Activated CD8-positive, alpha-beta memory T cell treated with anti-CD3 and anti-CD28 coated beads, Interleukin-2, amount 50 U/mL, for 4 hours (primary cell): ENCODE measurements at places on chromosomes 16 and 17.
A peak's percentile ranks its signal among the peaks of the same experiment; 100 is the strongest.

GRCh38 chr16:79897453-79898146 is 297.1 kb upstream of the MAF start:
- no peak for DNase-seq

DNA sequence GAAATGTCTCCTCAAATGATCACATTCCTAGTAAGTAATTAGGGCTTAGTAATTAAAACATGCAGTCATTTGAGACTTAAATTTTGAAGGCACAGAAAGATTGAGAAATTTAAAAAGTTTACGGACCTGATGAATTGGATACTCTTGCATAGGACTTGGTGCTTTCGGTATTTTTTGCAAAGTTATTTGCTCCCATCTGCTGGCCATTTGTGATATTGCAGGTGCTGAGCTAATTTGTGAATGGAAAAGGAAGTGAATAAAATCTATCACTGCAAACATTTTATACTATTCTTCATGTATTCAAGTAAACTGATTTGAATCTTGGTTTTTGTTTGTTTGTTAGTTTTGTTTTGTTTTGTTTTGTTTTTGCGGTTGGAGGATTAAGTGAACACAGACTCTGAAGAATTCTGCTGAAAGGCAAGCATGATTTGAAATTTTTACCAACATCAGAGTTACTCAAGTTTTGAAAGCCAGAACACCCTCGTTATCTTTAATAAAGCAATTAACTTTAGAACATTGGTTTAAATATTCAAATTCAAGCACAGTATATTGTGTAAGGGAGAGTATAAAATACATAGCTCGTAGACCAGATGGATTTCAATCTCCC is 689.5 kb upstream of the RBFOX1 start:
- DNase-seq = peak; percentile 32

DNA sequence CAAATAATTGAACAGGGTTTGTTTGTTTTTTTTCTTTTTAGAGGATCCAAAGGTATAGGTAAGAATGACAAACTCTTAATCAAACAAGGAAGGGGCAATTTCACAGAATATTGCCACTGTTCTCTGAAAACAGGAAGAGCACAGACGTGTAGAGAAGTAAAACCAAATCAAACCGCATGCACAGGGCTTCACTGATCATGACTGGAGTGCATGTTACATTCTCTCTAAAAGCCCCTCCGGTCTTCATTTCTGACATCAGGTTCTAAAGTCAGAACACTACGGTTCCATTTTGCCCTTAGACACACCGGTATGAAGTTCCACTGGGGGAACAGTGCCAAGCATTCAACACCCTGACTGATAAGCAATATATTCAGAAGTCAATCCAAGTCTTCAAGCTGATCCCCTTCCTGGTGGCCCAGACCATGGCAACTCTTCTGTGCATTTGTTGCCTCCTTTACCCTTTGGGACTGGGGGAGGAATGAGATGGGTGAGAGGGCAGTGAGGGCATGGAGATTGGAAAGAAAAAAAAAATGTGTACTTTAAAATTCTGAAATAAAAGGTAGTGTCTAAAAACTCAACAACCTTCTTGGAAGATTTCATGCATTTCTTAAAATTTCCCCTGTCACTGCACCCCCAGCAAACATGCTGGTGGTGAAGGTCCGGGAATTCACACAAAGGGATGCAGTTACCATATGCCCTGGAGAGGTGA is 1.4 kb downstream of the MMD start:
- peak; percentile 17 for DNase-seq

DNA sequence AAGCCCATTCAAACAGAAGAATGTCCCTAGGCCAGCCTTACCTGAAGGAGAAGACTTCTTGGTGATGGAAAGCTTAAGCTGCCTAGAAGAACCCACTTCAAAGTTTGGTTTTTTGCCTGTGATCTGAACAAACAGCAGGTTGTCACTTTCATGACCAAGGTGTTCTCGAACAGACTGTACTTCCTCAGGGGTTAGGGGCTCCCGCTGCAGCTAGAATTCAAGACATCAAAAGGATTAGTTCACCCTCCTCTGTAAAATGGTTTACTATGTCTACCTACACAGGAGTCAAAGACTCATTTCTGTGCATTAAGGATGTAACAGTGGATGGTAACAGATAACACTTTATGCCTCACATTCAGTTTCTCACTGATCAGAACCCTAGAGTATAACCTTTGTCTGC is 13.2 kb downstream of the CIAPIN1 start:
- no peak for DNase-seq

DNA sequence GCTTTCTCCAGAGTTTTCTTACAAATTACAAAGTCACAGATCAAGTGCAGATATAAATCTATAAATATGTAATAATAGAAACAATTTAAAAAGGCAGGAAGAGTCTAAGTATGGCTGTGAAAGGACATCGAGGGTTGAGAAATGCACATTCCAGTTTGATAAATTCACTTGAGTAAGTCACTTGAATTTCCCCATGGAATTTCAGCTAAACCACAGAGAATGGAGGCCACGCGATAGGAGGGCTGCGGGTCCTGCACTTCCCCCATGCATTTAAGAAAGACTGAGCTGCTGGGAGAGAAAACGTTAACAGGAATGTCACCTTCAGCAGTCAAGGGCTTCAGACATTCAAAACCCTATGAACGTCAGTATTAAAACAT is 6.1 kb upstream of the MXRA7 start:
- DNase-seq = no peak

GRCh38 chr17:65194670-65195334 is 57.6 kb downstream of the RGS9 start:
- no peak for DNase-seq

DNA sequence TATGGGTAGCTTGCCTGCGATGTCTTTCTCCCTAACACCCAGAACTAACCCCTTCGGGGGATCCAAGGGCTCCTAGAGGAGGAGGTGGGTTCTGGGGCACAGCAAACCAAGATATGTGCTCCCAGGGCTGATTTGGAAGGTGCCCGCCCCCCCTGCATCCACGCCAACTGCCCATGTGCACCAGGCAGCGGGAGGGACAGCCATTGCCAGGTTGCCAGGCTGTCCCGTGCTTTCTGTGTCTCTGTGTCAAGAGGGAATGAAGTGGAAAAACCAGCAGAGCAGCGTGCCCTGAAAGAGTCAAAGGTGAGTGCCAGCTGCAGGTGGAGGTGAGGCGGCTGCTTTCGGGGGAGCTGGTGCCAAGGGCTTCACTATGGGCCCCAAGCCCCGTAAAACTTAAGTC is 6.4 kb downstream of the TEKT5 start:
- DNase-seq = no peak

DNA sequence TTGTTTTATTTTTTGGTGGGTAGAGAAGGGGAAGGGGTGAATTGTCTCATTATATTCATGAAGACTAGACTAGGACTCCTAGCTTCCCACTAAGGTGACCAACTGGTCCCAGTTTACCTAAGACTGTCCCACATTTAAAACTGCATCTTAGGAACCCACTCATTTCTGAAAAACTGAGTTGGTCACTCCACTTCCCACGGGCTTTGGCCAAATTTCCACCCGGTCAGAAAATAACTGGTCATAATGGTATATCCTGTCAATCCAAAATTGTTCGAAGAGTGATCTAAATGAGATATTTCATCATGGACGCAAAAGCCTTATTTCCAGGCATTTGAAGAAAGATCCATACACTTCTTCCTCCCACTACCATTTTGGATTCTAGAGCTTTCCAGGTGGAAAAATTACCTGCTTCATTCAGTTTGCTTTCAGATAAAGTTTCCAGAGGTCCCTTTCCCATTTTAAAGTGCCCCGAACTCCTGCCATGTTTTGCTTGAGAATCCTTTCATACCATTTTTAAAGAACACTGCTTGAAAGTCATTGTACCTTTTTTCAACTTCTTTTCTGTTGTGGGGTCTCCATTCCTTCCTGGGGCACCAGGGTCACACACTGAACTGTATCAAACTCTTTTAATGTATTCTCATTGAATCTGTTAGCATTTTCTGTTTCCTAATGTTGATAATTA is 21.8 kb upstream of the ZFHX3 start:
- no peak for DNase-seq

GRCh38 chr17:7001318-7001961 is 5.6 kb downstream of the ALOX12 start:
- peak; percentile 45 for DNase-seq

DNA sequence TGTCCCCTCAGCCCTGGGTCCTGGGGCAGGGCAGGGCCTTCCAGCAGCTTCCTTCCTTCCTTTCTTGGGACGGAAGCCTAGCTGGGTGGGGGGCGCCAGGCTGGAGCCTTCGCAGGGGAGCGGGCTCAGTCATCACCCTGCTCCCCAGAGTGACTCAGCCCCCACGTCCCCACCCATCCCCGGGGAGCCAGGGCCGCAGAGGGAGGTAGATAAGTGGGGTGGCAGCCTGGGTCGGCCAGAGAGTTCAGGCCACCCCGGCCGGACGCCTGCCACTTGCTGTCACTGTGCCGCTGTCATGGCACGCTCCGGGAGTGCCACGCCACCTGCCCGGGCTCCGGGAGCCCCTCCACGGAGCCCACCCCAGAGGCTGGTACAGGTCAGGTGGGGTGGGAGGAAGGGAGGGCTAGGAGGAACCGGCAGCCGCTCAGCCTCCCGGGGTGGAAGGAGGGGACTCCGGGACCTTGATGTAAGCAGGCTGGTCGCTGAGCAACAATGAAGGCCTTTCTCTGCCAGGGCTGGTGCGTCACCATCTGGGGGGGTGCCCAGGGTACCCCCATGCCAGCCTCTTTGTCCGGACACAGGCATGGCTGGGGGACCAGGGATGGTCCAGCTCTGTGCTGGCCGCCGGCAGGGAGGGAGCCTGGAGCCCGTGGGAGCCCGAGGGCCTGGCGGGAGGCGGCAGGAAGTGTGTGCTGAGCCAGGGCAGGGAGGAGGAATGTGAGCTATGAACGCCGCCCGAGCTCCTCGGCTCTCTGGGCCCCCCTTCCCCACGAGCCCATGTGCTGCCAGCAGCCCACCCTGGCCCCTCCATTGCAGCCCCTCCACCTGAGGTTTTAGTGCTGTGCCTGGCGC is 6.6 kb downstream of the NHERF2 start:
- peak; percentile 31 for DNase-seq

DNA sequence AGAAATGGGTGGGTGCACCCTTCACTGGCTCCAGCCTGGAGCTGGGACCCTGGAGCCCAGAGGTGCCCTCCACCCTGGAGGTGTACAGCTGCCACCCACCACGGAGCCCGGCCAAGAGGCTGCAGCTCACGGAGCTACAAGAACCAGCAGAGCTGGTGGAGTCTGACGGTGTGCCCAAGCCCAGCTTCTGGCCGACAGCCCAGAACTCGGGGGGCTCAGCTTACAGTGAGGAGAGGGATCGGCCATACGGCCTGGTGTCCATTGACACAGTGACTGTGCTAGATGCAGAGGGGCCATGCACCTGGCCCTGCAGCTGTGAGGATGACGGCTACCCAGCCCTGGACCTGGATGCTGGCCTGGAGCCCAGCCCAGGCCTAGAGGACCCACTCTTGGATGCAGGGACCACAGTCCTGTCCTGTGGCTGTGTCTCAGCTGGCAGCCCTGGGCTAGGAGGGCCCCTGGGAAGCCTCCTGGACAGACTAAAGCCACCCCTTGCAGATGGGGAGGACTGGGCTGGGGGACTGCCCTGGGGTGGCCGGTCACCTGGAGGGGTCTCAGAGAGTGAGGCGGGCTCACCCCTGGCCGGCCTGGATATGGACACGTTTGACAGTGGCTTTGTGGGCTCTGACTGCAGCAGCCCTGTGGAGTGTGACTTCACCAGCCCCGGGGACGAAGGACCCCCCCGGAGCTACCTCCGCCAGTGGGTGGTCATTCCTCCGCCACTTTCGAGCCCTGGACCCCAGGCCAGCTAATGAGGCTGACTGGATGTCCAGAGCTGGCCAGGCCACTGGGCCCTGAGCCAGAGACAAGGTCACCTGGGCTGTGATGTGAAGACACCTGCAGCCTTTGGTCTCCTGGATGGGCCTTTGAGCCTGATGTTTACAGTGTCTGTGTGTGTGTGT is 46.8 kb downstream of the IL21R start:
- DNase-seq = peak; percentile 20

GRCh38 chr17:4204710-4205173 is 59.0 kb downstream of the ANKFY1 start:
- no peak for DNase-seq

GRCh38 chr17:31155208-31155810 is 60.5 kb downstream of the NF1 start:
- no peak for DNase-seq

DNA sequence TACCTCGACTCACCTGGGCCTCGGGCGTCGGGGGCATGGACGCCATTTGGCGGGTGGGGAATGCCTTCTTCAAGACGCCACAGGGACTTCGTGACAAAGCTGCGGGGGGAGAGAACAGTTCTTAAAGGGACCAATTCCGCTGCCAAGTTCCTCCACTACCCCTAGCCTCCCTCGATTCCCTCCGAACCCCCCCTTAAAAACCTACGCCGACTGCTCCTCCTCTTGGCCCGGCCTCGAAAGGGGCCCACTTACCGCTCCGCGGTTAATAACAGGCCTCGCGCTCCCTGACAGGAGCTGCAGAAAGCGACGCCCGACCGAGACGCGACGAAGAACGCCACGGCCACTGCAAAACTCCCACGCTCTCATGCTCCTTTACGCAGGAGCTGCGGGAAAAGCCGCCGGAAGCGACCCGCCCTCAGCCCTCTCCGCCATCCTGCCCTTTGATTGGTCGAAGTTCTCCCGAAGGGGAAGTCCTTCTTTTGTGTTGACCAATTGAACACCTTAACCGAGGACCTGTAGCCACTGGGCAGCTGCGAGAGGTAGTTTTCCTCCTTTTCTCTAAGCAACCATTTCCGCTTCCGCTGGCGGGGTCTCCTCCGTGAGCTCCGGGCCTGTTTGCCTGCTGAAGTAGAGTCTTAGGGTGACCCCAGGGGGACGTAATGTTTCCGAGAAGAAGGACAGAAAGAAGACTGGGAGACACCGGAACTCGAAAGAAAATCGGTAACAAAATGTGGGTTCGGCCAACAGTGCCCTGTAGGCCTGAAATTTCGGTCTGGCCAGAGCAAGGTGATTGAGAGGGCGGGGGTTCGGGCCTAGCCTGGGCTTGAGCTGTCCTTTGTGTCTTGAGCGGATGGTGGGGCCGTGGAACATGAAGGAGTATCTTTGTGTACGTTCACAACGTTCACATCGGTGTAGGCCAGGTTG is at the start of the genes NAA60 and ZNF597:
Gene NAA60, plus strand, starts transcription at position 573 of the 924 bp plus-strand sequence. CDS start 32,548 bp downstream, outside the sequence.
Gene ZNF597, minus strand, starts transcription at position 397 of the 924 bp plus-strand sequence. Its CDS starts 351 bp downstream, at position 46.
- peak; percentile 70 for DNase-seq

GRCh38 chr17:43118679-43119615 is 6.2 kb downstream of the BRCA1 start:
- DNase-seq = no peak

DNA sequence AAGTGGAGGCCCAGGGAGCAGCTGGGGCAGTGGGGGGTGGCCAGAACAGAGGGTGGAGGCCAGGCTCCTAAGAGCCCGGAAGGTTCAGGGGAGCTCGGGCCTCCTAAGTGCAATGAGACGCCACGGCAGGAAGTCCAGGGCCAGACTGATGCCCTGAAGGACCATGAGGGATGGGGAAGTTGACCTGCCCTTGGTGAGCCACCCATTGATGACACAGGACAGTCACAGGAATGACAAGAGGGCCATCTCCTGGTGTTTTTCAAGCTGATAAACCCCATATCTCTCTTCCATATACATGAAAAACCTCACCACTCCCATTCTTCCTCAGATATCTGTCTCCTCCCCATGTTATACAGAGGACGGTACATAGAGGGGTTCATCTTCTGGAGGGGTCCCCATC is 5.8 kb upstream of the MRPL58 start:
- no peak for DNase-seq

DNA sequence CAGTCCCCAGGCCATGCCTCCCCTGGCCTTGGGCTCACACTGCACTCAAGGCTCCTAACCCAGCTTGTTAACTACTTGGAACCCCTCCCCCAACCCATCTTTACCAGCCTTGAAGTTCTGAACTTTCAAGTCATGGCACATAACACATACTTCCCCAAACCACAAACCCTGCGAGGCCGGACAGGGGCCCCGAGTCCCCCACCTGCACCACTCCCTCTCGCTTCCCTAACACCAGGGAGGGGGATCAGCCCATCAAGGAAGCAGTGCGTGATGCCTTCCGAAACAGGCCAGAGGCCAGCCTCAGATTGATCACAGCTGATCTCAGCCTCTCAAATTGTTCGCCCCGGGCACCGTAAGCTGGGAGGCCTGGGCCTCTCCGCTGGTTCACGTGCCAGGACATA is 3.0 kb upstream of the NLRC3 start:
- DNase-seq = no peak
